ENCODE measurements at places on chromosomes 6 and 20.

GRCh38 chr6:166245148-166245547 lies 63.0 kb downstream of the PRR18 start:
- no peak for DNase-seq

- no peak for DNase-seq
Observed at GRCh38 chr20:1924910-1925861, 30.0 kb downstream of the SIRPA start.

DNA sequence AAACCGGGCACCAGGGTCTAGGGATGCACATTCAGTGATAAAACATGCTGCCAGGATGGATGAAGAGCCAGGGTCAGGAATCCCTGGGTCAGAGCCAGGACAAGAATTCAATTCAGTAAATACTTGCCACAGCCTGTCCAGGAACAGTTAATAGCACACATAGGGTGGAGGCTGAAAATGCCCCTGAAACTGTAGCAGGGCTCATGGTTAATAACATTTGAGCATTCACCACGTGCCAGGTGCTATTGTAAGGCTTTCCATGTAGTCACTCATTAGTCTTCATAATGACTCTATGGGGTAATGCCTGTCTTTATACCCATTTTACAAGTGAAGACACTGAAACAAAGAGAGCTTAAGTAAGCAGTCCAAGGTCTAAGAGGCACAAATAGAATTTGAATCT lies 296.3 kb downstream of the LRFN2 start:
- no peak for DNase-seq

DNA sequence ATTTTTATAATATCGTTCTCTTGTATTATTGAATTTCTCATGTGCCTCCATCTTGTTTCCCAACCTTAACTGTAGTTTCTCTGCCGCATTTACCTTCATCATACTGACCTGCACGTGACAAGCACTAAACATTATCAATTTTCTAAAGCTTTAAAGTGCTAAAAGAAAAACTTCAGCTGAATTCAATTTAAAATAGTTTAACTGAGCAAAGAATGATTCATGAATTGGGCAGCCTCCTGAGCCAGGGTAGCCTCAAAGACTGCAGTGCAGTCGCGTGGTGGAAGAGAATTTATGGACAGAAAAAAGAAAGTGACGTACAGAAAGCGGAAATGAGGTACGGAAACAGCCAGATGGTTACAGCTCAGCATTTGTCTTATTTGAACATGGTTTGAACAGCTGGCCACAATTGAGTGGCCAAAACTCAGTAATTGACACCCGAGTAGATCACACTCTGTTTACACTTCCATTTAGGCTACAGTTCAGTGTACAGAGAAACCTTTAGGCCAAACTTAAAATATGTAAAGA lies 4.2 kb upstream of the ZDHHC14 start:
- DNase-seq, result no peak

- no peak for DNase-seq
Observed at GRCh38 chr20:47706345-47706744, 78.9 kb downstream of the SULF2 start.

- no peak for DNase-seq
Observed at GRCh38 chr6:166656230-166657151, 29.4 kb upstream of the RPS6KA2 start.

DNA sequence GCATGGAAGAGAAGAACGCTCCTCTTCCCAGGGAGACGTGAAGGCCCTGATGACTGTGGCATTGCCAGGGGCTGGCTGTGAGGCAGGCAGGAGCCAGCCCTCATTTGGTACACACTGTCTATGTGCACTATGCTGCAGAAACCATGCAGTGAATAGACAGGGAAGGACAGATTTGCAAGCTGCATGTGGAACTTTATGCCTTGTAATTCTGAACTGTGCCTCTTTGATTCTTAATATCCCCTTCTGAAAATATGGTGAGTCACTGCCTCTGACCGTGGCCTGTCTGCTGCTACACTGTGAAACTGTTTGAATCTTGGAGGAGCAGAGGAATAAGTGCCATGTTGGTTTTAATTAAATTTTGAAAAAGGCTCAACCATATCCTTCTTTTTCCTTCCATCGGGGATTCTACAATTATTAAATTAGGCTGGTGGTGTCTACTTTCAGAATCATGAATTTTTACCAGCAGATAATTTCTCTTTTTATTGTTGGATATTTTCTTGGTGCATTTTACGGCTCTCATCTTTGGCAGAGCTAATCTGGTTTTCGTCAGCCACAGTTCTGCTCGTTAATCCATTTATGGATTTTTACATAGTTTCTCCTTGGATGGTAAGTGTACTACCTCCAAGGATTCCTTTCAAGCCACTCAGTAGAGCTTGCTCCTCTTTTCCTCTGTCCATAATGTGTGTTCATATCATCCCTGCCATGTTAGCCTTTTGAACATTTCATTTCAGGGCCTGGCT lies 301.0 kb upstream of the SLC35B3 start:
- no peak for DNase-seq

- no peak for DNase-seq
Observed at GRCh38 chr6:46024124-46024769, 8.6 kb upstream of the CLIC5 start.

DNA sequence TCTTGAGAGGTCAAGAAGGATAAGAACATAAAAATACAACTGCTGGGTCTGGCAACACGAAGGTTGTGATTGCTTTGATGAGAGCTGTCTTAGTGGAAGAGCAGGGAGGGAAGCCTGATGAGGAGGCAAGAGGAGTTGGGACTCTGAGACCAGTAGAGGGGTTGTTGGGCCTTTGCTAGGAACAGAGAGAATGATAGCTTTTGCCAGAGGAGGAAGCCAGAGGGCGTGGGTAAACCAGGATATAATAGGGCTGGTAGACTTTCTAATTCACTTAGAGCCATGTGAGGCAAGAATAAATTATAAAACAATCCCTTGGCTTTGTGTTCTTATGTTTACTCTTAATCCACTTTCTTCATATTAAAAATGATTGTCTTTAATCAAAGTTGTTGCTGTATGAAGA lies 78.6 kb downstream of the RCAN2 start:
- no peak for DNase-seq

DNA sequence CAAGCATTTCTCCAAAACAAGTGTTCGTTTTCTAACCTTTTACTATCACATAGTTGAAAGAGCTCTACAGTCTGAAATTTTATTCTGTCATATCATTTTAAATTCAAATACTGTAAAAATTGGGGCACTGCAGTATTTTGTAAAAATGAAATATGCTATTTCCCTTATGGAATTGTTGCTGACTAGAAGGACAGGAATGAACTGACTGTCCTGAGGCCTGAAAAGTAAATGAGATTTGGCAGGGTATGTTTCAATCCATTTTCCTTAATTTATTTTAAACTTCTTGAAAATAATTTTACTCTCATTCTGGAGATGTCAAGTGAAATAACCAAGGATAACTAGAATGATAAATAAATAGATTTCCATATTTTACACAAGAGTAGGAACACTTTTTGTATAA lies 11.9 kb upstream of the PNRC1 start:
- no peak for DNase-seq

DNA sequence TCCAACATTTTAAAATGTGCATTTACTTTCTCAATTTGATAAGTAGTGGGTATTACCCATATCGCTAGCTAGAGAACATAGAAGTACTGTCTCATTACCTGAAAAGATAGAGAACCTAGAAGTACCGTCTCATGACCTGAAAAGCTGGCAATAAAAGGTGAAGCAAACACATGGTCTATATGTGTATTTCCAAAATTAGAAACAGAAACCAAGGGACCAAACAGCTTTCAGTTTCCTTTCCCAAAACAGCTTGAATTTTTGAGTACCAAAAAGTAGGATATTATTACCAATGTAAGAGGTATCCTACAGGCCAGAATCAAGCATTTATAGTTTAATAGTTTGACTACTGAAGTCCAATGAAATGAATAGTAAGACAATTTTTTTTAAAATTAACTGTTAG lies 77.2 kb downstream of the KIF13A start:
- DNase-seq, result no peak

- DNase-seq, result no peak
Observed at GRCh38 chr20:46393967-46394366, 12.4 kb downstream of the ELMO2 start.

DNA sequence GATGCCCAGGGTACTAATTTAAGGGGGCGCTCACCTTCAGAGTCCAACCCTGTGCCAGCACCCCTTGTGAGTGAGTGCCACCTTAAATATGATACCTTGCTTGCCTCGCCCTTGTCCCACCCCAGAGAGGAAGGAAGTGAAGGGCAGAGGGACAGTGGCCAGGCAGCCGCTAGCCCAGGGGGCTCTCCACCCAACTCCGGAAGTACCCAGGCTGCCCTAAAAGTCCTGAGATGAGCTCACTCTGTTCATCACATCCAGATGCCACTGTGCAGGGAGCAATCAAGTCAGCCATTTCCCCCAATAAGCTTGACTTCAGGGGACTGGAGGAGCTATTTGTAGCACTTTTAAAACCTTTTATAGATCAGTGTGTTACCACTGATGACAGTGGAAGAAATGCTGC lies 25.0 kb upstream of the STX16 start:
- DNase-seq, result no peak

DNA sequence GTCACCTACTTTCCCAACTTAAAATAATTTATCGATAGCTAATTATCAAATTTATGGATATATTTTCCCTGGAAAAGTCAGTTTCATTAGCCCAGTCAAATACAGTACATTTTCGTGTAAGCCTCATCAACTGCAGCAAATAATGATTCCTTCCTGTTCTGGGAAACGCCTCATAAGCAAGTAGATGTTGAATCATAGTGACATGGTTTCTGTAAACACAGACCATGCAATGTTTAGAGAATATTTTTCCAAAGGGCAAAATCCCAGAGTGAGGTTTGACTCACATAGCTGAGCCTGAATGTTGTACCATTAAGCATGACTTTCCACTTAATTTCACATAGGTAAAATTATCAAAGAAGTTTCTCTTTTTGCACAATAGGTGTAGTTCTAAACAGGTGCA lies 16.7 kb upstream of the VNN1 start:
- no peak for DNase-seq

GRCh38 chr20:47397652-47398301 lies 41.3 kb upstream of the ZMYND8 start:
- DNase-seq, result no peak

DNA sequence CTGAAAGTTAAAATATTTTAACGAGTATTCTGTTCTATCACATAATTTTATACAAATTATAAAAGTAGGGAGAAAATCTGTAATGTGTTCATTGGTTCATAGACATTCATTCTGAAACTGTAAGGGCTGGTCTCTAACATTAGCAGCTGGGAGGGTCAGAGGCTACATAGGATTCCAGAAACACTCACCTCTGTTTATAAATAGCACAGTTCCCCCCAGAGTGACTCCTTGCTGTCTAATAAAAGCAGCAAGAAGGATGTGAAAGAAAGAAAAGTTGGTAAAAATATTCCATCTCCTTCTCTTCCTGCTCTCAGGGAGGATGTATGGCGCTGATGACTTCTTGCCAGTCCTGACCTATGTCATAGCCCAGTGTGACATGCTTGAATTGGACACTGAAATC lies 25.3 kb upstream of the NAA20 start:
- DNase-seq, result no peak

- DNase-seq, result no peak
Observed at GRCh38 chr20:46306743-46307138, 1.6 kb downstream of the CDH22 start.

DNA sequence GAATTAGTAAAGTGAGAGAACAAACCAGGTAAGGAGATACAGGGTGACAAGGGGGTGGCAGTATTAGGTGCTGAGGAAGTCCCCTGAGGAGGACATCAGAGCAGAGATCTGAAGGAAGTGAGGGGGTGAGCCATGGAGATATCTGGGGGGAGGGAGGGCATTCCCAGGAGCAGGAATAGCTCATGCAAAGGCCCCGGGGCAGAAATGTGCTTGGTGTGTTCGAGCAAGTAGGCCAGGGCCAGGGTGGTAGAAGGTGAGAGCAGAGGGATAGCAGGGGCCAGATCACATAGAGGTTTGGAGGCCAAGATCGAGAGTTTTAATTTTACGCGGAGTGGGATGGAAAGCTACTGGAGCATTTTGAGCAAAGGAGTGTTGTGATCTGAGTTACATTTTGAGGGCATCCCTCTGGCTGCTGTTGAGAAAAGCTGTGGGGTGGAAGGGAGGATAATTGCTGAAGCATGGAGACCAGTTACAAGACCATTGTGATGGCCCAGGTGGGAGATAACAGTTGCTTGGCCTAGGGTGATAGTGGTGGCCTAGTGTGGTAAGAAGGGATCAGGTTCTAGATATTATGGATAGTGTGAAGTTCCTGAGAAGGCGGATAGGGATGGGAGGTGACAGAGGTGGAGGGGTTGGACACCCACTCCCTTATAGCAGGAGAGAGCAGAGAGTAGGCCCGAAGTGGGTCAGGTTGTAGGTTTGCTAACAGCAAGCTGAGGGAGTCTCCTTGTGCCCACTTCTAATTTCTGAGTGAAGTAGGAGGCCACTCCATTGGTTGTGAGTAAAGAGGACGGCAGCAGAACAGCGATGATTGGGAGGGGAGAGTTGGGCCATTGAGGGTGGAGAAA lies 10.2 kb downstream of the ARFGEF2 start:
- DNase-seq, result no peak

GRCh38 chr6:125821825-125822281 lies 31.1 kb downstream of the NCOA7 start:
- DNase-seq, result no peak

GRCh38 chr6:111604259-111605099 lies 1.2 kb downstream of the TRAF3IP2 start:
- no peak for DNase-seq

GRCh38 chr6:159691963-159692287 lies 1.1 kb downstream of the SOD2 start:
- DNase-seq, result no peak

DNA sequence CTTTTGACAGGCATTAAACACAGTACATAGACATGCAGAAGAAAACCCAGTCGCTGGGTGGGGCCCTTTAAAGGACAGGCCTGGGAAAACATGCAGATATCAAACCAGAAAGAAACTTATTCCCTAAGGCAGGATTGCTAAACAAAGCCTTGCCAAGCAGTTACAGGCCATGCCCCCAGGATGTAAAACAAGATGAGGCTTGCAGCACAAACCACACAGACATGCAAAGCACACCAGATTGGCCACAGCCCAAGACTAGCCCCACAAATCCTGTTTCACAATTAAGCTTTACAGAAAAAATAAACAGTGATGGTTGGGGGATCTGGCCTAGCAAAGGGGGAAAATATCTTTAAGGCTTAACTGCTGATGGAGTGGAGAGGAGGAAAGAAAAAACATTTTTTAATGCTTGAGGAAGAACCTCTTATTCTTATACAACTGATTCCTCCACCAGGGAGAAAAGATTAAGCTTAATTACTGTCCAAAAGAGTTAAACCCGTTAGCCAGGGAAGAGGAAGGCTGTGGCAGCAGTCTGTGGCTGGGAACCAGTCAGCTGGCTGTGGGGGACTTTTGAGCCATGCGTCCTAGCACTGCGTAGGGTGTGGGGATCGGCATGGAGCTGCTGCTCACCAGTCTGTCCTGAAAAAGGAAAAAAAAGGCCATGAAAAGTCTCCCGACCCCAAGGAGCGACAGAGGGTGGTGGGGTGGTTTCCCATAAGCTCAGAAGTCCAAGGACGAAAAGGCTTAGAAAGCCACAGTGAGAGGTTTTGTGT lies 28.4 kb downstream of the COL19A1 start:
- no peak for DNase-seq

GRCh38 chr20:50385733-50386640 lies 124.2 kb upstream of the PTPN1 start:
- peak; percentile 75 for DNase-seq

- DNase-seq, result no peak
Observed at GRCh38 chr20:58224097-58224496, 4.4 kb downstream of the ANKRD60 start.

GRCh38 chr6:106967936-106968555 lies 6.5 kb downstream of the CD24 start:
- DNase-seq, result no peak

- no peak for DNase-seq
Observed at GRCh38 chr20:37411408-37412219, 65.7 kb downstream of the SRC start.
